T1000 (cell line): ENCODE measurements at places on chromosomes 3 and 15.

- DNase-seq: no peak
Measured at GRCh38 chr15:33852570-33852969, 115.7 kb upstream of the CHRM5 start.

- DNase-seq: no peak
Measured at GRCh38 chr3:162171970-162172369, 675.4 kb downstream of the OTOL1 start.

- no peak for DNase-seq
Measured at GRCh38 chr3:88632226-88632625, 475.2 kb upstream of the EPHA3 start.

DNA sequence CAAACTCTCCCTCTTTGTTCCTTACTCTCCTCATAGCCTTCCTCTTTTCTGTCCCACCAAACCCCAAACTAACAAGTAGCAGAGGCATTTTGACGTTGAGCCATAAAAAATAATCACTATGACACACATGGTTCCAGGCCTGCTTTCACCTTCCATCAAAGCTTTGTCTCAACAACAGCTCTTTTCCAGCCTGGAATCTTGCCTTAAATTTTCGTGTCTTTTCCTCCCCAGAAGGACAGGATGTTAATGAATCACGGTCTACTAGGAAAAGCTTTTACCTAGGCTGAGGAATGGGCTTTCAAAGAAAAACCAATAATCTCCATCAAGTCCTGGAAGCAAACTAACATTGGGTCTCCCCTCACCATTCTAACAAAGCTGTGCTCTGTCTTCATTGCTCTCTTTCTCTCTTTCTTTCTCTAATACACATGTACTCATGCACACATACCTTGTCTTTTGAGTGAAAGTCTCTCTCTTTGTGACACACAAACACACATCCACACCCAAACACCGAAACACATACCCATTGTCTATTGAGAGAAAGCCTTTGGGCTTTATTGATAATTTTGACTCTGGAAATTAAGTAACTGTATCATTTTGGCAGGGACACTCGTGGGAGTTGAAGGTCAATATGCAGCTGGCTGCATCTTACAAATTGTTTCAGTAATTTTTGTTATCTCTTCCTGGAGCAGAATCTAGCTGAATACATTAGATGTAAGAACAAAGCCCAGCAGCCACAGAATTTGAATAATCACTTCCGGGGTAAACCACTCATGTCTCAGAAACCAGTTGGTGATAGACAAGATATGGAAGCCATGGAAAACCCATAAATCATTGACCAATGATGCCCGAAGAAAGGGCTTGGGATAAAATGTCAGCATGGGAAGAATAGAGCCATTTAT, 107.4 kb upstream of the SLC4A7 start:
- no peak for DNase-seq

- no peak for DNase-seq
Measured at GRCh38 chr3:30658328-30659052, 52.1 kb downstream of the TGFBR2 start.

DNA sequence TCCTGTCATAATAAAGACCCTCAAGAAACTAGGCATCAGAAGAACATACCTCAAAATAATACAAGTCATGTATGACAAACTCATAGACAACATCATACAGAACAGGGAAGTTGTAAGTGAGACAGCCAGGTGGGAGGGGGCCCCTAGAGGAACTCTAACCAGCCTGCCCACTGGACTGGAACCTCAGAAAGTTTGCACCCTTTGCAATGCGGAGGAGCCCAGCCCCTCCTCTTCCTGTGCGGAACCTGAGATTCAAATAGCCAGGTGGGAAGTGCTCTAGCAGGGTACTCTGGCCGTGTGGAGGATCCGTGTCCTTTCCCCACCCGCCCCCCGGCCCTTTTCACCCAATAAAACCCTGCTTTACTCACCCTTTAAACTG, 387.0 kb upstream of the CBLB start:
- no peak for DNase-seq

DNA sequence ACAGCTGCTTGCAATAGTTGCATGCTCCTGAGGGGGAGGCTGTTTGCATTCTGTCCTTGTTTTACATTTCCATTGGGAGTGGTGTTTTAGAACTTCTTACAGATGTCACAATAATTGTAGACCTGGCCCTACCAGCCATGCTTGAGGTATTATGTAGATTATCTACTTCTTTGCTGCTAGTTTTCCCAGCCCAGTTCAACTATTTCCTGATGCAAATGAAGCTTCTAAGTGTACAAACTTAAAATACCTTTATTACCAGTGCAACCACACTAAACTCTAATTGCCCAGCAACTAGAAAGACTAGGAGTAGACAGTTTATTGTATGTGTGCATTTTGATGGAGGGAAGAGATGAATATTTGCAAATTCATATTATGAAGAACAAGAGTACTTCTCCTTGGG, 104.9 kb upstream of the MYZAP start:
- DNase-seq: no peak

GRCh38 chr3:41175365-41175764, 23.9 kb upstream of the CTNNB1 start:
- DNase-seq: peak; percentile 32
